ENCODE measurements at places on chromosomes 4 and X.

GRCh38 chrX:17529151-17529745 is 154.2 kb downstream of the NHS start:
- DNase-seq: no peak

DNA sequence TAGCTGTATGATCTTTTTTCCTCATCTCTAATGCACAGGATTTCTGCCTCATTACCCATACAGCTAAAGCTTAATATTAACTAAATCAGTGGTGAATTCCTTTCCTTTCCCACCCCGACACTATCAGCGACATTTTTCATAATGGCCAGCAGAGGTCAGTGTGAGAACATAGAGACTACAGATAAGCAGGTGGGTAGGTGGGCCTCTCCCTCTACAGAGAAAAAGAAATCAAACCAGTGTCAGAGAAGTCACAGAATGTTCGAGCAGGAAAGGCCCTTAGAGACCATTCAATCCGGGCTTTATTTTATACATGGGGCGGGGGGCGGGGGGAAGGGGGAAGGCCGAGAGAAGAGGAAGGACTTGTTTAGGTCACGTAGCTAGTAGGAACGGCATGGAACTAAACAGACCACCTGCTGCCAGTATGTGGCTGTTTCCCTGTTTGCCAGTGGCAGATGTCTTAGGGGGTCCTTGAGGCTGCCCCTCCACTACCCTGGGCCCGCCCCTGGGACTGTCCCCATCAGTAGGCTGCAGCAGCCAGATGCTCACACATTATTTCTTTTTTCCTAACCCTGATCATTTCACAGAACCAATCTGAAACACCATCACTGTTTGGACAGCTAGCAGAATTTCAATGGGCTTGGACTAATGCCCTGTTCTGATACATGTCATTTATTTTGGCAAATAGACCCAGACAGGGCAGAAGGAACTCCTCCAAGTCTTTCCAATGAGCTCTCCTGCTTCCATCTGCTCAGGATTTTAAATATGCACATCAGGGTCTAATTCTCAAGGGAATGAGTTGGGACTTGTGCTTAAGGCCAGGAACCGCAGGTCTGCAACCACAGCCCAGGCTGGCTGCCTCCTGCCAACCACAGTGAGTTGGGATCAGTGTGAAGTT is 133.4 kb downstream of the ATG4A start:
- DNase-seq: no peak

- DNase-seq: no peak
Observed at GRCh38 chrX:10926891-10927290, 184.2 kb upstream of the HCCS start.

DNA sequence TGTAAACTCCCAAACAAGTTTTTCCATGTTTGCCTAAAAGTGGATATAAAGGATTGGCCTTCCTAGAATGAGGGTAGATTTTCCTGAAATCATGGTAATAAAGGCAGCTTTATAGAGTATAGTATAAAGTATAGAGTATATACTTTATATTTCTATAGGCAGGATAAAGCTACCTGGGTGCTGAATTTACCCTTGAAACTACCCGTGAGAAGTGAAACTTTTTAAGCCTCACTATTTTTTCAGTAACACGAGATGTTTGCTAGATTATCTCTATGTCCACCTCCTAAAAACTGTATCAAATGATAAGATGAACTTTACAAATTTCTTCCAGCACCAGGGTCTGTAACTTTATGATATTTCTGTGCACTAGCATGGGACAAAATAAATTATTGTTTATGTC is 340.0 kb upstream of the GALNTL6 start:
- DNase-seq: no peak

- DNase-seq: no peak
Observed at GRCh38 chr4:173189117-173189693, 20.6 kb downstream of the GALNT7 start.

DNA sequence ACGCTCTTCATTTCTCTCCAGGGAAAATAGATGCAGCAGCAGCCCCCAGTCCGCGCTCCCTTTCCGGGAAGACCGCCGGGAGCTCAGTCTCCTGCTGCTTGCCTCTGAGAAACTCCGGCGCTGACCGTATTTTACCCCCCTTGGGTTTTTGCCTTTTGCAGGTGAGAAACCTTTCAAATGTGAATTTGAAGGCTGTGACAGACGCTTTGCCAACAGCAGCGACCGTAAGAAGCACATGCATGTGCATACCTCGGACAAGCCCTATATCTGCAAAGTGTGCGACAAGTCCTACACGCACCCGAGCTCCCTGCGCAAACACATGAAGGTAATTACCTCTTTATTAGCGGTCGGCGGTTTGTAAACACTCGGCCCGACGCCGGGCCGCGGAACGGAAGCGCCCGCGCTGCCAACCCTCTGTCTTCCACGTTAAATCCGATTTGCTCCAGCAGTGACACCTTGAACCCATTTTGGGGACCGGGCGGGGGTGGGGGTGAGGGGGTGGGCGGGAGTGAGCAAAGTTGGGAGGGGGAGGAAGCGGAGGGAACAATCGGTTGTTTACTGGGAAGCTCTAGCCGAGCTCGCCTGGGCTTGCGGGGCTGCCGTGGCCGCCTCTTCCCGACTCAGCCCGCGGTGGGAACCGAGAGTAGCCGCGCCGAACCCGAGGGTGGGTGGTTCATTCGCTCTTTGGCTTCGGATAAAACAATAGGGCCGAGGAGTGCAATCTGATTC is 3.0 kb downstream of the ZIC3 start:
- DNase-seq: no peak

- no peak for DNase-seq
Observed at GRCh38 chrX:33285550-33285949, 74.2 kb upstream of the DMD start.
